ENCODE measurements at places on chromosomes 5 and 9.

- DNase-seq: no peak
Observed at GRCh38 chr9:127123064-127123890, 842 bp upstream of the ANGPTL2 start.

DNA sequence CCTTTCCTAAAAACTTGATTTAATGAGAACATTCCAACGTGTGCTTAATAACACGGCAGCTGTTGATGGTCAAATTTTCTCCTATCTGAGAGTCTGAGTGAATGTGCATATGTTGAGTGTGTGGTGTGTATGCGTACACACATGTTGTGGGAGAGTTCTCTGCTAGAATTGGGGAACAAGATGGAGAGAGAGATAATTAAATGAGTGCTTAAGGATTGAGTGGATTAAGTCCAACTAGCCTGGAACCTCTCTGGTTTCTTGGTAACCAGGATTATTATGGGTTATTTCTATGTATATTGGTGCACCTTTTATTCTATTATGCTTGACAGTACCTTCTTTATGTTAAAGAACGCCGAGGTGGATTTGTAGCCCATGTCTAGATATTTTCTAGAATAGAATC, 36.4 kb upstream of the TNFAIP8 start:
- DNase-seq: no peak

DNA sequence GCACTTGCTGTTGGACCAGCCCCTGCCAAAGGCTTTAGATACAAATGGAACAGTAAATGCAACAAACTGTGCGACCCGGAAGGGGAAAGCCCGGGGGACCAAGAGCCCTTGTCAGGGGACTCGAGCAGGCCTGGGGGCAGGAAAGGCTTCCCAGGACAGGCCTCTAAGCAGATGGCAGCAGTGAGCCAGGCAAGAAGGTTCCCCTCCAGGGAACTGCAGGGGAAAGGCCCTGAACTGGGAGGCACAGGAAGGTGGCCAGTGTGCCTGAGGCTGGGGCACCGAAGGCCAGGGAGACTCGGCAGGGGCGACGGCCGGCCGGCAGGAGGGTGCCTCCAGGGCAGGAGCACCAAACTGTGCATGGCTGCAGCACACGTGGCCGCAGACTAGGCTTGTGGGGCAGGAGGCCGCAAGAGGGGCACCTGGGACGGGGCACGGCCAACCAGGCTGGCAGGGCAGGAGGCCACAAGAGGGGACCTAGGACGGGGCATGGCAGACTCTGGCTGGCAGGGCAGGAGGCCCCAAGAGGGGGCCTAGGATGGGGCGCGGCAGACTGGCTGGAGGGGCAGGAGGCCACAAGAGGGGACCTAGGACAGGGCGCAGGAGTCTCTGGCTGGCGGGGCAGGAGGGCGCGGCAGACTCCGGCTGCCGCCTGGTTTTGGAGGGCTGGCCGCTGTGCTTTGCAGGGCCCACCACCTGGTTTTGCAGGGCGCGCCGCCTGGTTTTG, 10.0 kb downstream of the VAV2 start:
- DNase-seq: no peak

- DNase-seq: no peak
Observed at GRCh38 chr5:61809651-61810050, 477.6 kb downstream of the ZSWIM6 start.

DNA sequence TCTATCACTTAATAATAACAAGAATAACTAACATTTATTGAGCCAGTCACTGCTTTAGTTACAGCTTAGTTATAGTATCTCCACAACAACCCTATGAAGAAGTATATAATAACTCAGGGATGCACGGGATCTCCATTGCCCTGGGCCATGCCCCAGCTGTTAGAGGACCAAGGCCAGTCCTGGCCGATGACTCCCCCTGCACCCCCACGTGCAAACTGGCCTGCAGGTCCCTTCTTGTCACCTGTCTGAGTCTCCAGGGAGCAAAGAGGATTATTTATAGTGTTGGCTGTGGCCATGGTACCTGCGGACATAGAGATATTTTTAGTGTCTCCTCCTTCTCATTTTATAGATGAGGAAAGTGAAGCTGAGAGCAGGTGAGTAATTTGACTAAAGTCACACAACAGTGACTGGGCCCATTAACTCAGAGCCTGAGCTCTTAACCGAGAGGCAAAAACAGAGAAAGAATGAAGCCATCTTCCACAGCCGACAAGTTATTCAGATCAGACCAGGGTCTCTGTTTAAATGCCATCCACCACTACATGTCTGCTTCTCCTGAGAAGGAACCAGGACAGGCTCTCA, 94.4 kb downstream of the TMEM215 start:
- DNase-seq: no peak

DNA sequence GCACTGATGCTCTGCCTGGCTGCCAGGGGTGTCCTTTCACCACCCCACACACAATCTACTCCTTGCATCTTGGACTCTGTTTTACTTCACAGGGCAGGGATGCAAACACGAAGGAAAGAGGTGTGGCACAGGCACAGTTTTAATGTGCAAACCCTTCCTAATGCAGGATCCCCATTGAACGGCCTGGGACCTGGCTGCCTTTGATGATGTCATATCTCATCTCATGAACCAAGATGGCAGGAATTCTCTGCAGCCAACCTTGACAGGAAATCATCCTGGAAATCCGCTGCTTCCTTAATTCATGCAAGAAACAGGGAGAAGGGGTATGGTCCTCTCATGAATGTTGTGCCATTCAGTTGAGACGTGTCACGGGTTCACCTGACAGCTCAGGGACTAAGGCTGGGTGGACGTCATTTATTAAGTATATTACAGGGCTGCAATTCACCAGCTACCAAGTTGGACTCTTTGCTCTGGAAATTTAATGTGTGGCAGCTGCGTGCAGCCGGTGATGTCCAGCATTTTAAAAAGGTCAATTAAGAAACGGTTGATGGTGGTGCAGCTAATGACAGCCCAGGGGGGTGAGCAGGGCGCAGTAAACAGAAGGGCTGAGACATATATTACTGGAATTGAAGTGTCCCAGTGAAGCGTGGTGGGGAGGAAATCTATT, 91.5 kb downstream of the LMNB1 start:
- no peak for DNase-seq

GRCh38 chr9:104907278-104907951, 20.5 kb downstream of the ABCA1 start:
- DNase-seq: no peak

- no peak for DNase-seq
Observed at GRCh38 chr5:88952344-88952743, 69.4 kb upstream of the MEF2C start.

- no peak for DNase-seq
Observed at GRCh38 chr5:57718155-57718554, 235.5 kb upstream of the ACTBL2 start.

- DNase-seq: no peak
Observed at GRCh38 chr9:123834218-123834888, 95.6 kb downstream of the DENND1A start.

GRCh38 chr5:108528655-108529054, 146.8 kb upstream of the FBXL17 start:
- no peak for DNase-seq

GRCh38 chr5:155136216-155136850, 122.8 kb downstream of the KIF4B start:
- no peak for DNase-seq

DNA sequence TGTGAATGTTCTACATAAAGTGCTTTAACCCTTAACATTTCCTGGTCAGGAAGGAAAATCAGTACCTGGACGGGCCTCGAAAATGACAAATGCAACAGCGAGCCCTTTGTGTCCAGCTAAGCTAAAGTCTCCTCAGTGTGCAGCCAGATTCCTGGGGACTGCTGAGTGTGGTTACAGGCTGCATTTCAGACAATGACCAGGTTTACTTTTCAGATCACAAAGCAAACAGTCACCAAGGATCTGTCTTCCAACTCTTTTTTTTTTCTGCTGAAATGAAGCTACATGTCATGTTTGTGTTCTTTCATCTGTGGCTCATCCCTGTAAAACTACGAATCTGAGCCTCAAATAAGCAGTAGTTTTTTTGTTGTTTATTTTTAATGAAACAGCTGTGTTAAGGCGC, 20.8 kb downstream of the SLC46A2 start:
- no peak for DNase-seq

DNA sequence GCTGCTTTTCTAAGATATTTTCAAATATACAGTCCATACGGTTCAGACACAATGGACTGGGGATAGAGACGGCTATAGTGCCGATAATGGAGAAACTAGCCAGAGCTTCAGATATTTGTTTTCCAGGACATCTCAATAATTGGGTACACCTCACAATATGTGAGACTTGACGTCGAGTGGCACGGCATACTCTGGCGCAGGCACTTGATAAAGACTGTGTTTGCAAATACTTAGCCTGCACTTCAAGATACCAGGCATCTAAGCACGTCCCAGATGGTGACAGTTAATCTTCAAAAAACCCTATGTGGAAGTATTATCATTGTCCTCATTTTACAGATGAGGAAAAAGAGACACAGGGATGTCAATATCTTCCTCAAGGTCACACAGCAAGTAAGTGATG, 48.5 kb downstream of the SEMA5A start:
- DNase-seq: no peak

GRCh38 chr5:64147849-64148441, 17.7 kb upstream of the RNF180 start:
- DNase-seq: no peak

GRCh38 chr9:114309096-114309495, 13.8 kb upstream of the ORM1 start:
- DNase-seq: no peak

DNA sequence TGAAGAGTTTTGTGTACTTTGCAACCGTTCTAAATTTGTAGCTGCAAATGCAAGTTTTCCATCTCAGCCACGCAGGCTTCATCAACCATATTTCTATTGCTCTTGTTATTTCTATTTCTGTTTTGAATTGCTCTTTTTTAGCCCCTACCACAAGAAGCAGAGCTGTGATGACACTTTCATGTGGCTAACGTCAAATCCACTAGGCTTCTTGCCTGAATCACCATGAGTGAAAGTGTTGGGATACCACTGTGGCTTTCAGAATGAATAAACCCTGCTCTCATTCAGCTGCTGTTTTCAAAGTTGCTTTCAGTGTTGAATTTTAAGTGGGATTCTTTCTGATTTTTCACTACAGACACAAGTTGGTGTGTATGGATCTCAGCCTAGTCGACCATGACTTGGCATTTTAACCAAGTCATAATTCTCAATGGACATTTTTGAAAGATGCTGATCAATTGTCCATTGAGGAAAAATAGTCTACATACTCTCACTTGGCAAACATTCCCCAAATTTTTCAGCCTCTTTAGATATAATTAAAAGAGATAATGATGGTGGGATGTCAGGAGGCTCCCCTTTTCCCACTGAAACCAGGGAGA, 41.0 kb upstream of the MTAP start:
- DNase-seq: no peak

DNA sequence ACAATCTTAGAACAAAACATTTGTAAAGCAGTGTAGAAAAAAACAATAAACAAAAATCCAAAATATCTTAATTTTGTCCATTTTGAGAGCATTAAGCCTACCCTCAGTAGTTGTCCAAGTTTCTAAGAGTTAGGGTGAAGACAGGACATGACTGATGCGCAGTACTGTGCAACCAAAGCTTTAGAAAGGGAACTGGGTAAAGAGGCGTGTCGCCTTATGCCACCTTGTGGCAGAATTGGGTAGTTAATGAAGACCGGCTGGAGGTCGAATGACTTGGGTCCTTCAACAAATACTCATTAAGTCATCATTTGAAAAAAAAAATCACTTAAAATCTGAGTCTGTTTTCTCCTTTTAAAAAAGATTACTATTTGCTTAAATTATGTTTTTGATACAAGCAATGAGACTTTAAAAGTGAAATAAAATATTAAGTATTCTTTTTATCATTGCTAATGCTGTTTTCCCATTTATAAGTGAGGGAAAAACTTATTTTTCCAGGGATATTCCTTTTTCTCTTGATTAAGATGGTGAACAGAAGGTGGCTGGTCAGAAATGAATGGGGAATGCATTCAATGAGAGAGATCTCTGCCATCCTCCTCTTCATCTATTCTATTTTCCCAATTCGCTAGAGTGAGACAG, 3.5 kb upstream of the RNF20 start:
- DNase-seq: no peak

DNA sequence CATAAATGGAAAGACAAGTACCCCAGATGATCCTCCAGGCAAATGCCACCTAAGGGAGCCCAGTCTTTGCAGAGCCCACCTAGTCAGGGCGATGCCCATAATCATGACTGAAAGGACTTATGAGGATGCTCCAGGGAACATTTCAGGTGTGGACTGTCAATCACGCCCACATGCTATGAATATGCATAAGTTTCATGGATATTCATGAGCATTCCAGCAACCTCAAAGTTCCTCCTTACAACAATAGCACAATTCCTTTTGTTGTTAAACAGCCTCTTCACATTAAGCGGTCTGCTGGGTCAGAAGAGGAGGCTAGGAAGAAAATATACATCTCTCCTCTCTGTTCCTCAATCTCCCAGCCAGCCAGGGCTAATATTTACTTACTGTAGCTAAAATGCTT, 161.6 kb downstream of the C5orf15 start:
- no peak for DNase-seq

DNA sequence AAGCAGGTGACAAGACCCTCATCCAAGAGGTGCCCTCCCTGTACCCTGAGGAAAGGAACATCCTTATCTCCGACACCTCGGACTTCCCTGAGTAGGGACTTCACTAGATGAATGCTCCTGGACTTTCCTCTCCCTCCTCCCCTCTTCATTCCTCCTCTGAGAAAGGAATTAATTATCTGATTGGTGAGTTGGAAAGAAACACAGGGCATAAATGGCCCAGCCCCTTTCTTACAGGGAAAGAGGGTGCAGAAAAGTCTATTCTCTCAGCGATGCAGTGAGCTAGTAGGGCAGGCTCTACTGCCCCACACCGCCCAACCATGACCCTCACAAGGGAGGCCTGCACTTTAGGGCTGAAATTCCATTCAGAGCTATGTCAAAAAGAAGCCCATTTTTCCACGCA, 87.5 kb downstream of the TTC39B start:
- DNase-seq: no peak

DNA sequence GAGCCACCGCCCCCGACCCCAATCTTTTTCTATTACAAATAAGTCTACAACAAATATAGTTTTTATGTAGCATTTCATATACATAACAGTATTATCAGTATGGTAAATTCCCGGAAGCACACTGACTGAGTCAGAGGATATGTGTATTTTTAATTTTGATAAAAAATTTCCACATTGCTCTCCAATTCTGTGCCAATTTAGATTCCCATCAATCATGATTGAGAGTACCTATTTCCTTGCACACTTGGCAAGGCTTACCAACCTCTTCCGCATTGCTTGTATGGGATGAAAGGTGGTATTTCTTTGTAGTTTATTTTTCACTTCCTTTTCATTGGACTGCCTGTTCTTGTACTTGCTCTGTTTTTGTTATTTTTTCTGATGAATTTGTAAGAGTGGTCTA, 204.6 kb downstream of the RFX3 start:
- no peak for DNase-seq

- DNase-seq: no peak
Observed at GRCh38 chr9:138117836-138118235, 240.3 kb downstream of the CACNA1B start.

DNA sequence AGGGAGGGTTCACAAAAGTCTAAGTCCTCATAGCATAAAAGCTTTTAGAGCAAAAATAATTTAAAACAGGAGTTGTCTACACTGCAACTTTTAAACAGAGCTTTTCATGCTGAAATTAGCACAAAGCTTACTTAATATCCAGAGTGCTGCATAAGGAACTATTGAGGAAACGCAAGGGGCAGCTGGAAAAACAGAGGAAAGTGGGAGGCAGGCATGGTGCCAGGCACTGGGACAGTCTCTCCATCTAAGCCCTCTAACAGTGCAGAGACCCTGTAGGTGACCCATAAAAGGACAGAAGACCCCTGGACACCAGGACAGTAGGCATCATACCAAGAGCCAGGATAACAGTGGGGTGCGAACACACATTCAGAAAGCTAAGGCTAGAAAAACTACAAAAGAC, 49.3 kb downstream of the ADAMTS12 start:
- DNase-seq: no peak
